Activated gamma-delta T cell treated with Interleukin-2 at 50 U/mL for 16 hours (primary cell): ENCODE measurements at places on chromosomes 7 and 10.

GRCh38 chr7:69833964-69834363, 235.7 kb downstream of the AUTS2 start:
- no peak for DNase-seq

GRCh38 chr10:35339942-35340341, 3.6 kb downstream of the CCNY start:
- DNase-seq: no peak

DNA sequence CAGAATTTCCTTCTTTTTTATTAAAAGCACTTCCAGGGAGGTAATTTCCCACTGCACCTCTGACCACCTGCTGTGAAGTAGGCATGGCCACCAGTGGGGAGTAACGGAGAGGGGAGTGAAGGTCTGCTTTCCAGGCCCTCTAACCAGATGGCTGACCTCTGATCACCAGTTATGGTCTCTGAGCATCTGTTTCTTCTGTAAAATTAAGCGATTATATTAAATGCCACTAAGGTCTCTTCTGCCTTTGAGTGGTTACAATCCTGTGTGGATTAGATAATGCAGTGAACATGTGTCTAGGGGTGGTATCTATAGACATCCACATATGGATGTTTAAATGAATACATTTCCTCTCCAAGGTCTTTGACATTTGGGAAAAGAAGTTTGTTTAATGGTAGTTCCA, 199.6 kb downstream of the HERPUD2 start:
- DNase-seq: no peak

GRCh38 chr7:156841497-156841896, 51.5 kb downstream of the LMBR1 start:
- DNase-seq: no peak

DNA sequence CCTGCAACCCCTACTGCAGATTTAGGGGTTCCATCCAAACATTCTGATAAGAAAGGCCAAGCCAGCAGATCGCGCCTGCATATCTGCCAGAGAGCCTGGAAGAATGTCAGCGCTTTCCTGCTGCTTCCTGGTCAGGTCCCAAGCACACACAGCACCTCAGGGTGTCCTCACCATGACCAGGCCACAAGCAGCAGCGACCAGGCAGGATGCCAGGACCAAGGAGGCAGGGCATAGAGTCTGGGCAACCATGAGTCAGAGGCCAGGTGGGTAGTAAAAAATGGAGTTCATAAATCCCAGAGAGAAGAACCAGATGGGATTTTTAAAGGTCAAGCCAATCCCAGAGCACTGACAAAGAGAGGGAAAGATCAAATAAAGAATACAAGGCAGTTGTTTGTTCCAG, 5.5 kb upstream of the FAM131B start:
- no peak for DNase-seq

DNA sequence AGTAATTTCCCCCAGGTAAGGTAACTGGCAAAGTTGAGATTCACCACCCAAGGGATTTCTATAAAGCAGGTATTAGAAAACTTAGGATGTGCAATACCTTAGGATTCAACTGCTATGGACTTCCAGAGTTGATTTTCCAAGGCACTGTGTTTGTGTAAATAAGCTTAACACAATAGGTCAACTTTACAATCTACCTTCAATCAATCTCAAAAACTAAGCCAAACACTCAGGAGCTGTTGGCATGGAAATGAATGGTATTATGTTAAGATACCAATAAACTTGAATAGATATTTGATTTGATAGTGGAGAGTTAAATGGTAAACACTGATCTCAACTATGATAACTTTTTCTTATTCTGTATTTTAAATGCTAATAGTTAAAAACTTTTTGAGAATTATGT, 762 bp upstream of the SEMA3E start:
- no peak for DNase-seq

- no peak for DNase-seq
Measured at GRCh38 chr10:83522881-83523386, 616.4 kb upstream of the GHITM start.

DNA sequence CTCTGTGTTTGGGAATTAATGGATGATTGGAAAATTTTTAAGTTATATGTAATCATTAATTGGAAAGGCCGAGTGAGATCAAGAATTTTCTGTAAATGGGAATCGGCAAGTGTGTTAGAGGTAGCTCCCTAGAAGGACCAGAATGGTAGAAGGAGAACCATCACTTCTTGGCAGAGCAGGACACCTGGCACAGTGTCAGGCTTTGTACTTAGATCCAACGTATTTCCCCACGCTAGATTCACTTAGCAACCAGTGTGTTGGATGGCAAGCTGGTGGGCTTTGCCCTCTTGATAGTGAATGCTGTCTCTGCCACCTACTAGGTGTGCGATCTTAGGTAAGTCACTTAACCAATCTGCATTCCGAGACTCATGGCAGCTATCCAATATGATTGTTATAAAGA, 107.8 kb upstream of the ZNF438 start:
- no peak for DNase-seq

DNA sequence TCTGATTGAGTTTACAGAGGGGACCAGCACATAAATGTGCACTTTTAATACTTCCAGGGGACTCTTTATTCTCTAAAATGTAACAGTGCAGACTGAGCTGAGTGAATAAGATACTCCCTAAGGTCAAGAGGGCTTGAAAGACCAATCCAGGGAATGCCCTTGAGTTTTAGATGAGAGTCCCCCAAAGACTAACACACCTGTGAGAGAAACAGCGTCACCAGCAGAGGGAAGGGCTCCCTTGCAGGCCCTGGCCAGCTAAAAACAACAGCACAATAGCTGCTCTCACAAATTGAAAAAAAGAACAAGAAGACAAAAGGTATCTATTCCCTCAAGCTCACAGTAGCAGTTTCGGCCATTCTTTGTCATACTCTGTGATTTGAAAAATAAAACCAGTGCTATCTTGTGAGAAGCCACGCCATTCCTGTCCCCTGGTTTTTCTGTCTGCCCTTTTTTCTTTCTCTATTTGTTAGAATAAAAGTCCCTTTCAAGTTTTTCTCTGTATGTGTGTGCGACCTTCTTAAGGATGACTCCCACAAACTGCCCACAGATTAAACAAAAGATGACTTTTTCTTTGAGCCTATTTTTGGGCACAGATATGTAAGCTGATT, 230.4 kb upstream of the BMPER start:
- DNase-seq: no peak

- DNase-seq: peak; percentile 99
Measured at GRCh38 chr7:143287935-143288826, at the start of gene CASP2. Gene CASP2, plus strand, starts transcription at chr7:143288351. Its CDS starts 105 bp downstream, at chr7:143288456.

- DNase-seq: no peak
Measured at GRCh38 chr10:103397191-103397825, 882 bp downstream of the PDCD11 start.

- no peak for DNase-seq
Measured at GRCh38 chr7:69411018-69411417, 187.3 kb upstream of the AUTS2 start.

- DNase-seq: peak; percentile 28
Measured at GRCh38 chr10:79904671-79905321, 44.1 kb downstream of the SFTPD start.

DNA sequence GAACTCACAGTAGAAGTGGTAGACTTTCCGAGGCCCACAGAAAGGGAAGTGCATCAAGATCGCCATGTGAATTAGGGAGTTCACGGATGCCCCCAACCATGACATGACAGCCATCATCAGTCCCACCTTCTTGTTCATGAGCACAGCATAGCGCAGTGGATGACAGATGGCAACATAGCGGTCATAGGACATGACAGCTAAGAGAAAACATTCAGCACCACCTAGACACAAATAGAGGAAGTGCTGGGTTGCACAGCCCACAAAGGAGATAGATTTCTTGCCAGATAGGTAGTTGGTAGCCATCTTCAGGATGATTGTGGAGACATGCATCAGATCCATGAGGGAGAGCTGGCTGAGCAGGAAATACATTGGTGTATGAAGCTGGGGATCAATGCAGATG, 342 bp downstream of the OR2AE1 start:
- DNase-seq: no peak

GRCh38 chr7:99305473-99306260, 20.0 kb upstream of the ARPC1A start:
- no peak for DNase-seq

- DNase-seq: peak; percentile 84
Measured at GRCh38 chr10:79322616-79323543, 24.4 kb upstream of the PPIF start.

DNA sequence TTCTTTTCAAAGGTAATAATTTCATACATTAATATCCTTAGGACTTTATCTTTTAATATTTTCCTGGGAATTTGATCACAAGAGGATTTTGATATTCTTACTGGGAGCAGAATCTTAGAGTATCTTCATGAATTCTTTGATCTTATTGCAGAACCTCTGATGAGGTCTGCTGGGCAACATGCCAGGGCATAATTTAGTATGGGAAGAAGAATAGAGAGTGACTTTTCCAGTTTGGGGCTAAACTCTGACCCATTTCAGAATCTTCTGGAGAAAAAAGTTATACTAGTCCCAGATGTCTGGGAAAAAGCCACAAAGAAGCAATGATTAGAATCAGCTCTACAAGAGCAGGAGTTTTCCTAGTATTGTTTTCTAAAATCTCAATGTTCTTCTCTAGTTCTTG, 28.0 kb upstream of the RSU1 start:
- DNase-seq: no peak

DNA sequence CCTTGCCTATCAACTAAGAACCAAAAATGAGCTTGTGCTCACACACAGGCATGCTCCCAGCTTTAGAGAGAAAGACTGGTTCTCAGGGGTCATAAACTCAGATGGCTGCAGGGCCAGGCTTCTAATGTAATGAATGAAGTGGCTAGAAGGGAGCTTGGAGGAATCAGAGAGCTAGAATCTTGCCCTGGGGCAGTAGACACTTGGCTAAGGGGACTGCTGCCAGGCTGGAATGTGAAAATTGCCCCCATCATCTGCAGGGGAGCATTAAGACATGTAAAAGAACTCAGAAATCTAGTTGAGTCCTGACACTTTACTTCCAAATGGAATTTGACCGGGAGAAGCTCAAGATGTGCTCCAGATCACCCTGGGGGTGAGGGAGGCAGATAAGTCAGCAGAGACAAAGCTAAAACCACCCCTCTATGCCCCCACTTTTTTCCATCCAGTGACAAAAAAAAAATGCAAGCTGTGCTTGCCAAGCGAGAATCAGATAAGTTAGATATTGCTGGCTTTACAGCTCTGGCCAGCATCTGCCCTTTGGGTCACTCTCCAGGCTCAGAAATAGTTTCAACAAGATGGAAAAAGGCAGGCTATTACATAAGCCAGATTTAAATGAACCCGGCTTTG, 2.3 kb upstream of the SLC16A9 start:
- DNase-seq: no peak

DNA sequence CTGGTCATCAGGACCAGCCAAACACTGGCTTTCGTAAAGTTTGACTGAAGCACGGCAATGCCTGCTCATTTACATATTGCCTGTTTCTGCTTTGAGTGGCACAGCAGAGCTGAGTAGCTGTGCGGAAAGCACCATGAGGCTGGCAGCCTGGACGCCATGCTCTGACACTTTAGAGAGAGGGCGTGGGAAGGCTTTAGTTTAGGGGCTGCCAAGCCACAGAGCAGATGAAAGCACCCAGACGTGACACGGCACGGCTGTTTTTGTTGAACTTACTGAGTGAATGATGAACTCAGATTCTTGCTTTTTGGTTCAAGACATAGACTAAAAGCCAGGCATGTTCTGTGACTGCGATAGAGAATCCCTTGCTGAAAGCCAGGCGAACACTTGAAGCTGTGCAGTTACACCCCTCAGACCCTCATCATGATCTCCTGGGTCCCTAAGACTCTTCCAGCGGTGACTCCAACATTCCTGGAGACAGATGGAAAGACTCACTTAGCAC, 182.1 kb downstream of the ZMYND11 start:
- peak; percentile 21 for DNase-seq

DNA sequence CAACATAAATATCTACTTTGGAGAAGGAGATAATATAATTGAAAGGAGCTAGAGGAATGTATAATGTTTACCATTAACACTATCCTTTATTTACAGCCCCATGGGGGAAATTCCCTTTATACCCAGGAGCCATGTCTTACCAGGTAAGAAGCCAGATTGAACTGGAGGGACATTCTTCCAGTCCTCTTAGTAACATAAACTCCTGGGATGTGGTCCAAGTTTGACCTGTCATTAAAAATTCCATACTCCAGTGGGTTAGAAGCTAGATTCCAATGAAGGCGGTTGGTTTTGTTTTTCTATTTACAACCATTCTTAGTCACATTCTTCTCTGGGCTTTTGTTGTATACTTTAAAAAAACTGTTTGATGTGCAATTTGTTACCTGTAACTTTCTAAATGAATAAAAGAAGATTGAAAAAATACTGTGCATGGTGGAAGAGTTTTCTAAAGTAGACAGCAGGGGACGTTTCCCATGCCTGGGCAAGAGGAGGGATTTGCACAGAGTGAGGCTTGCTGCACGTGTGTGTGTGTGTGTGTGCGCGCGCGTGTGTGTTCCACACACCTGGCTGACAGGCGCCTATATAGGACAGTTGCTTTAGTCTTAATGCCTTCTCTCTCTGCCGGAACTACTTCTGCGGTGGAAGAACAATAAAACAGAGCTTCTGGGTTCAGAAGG, 2.0 kb downstream of the PLCE1 start:
- DNase-seq: no peak

DNA sequence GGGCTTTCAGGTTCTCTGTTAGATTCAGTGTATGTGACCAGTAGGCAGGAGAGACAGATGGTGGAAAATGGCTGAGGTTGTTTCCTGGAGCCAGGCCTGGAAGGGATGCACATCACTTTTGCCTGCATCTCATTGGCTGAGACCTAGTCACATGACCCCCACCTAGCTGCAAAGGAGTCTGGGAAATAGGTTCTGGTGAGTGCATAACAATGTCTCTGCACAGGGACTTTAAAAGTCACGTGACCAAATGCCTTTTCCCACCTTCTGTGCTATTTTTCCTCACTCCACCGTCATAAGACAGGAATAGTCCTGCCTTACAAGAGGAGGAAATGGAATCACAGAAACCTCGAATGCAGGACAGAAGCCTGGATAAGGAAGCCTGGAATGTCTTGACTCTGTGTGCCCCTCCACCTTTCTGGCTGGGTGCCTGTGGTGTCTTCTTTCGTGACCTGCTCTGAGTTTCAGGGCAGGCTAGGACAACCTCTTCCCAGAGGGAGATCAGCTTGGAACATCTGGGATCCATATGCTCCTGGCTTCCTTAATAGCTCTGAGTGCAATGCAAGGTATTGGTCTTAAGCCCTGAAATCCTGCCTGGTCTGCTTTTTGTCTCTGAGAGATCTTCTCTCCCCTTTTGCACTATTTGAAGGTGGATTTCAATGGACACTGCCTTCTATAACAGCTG, 139.9 kb upstream of the ZNF438 start:
- no peak for DNase-seq

- no peak for DNase-seq
Measured at GRCh38 chr10:3549118-3549517, 235.9 kb downstream of the KLF6 start.

DNA sequence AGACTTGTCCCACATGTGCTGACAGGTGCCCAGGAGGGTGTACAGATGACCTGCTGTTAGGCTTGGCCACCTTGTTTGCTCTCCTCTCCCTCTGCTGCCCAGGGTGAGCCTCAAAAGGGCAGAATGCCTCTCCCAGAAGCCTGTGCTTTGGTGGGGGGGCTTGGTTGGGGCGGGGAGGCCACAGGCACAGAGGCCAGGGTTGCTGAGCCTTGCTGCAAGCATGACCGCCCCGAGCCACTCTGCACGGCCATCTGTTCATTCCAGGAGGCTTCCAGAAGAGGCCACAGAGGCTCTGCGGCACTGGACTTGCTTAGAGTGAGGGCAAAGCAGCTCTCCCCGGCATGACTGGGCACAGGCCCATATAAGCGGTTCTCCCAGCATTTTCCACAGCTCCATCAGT, 190.8 kb downstream of the GLRX3 start:
- no peak for DNase-seq

- peak; percentile 67 for DNase-seq
Measured at GRCh38 chr10:72083790-72084459, 4.4 kb downstream of the SPOCK2 start.
